ENCODE measurements at places on chromosomes 4 and X.

- peak; percentile 6 for DNase-seq
Measured at GRCh38 chr4:143514497-143514896, 995 bp downstream of the SMARCA5 start.

- peak; percentile 19 for DNase-seq
Measured at GRCh38 chr4:140243278-140243753, 89.3 kb upstream of the MAML3 start.

DNA sequence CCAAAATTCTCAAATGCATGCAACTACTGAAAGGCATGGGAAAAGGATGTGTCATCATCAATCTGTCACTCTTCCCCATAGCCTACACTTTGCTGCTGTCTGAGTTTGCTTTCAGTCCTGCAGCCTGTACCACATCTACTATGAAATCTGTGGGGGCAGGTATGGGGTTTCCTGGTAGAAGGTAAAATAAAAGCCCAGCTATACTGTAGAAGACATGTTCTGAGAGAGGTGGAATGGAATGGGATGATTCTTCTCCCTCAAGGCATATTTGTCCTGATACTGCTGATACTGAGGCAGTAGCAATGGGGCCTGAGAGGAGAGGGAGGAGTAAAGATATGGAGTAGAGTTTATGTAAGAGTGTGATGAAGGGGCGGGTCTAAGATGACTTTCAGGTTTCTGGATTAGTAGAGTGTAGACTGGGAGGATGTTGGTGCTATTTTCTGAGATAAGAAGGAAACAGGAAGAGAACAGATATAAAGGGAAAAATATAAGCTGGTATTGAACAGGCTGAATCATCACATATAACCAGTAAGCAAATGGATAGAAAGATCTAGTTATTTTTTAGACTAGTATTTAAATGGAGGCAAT is 38.7 kb upstream of the GYPA start:
- DNase-seq: no peak

DNA sequence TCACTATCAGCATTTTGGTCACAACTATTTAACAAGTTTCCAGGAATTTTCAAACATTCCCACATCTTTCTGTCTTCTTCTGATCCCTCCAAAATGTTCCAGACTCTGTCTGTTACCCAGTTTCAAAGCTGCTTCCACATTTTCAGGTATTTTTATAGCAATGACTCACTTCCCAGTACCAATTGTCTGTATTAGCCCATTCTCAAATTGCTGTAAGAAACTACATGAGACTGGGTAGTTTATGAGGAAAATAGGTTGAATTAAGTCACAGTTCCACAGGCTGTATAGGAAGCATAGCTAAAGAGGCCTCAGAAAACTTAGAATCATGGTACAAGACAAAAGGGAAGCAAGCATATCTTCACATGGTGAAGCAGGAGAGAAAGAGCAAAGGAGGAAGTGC is 475.0 kb upstream of the PCDH7 start:
- DNase-seq: no peak

GRCh38 chr4:5796976-5797375 is 86.0 kb downstream of the EVC start:
- DNase-seq: no peak

- DNase-seq: no peak
Measured at GRCh38 chr4:179626687-179627086, 2184.4 kb upstream of the AGA start.

DNA sequence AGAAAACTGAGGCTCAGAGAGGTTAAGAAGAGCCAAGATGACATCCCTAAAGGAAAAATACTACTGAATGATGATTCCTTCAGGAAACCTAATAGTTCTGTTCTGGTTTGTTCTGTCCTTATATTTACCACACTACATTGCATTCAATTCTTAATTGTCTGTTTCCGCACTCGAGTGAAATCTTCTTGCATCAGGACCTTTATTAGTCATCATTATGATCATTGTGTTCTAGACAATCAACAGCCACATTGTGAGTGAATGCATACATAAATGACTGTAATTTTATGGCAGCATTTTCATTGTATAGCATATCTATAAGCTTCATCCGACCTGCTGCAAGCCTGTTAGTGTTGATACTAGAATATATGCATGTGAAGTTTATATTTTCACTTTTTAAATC is 156.7 kb upstream of the FAM241A start:
- no peak for DNase-seq

GRCh38 chrX:133609166-133609565 is 193.9 kb upstream of the GPC4 start:
- DNase-seq: no peak

- no peak for DNase-seq
Measured at GRCh38 chr4:141329174-141329569, 108.5 kb downstream of the ZNF330 start.

- peak; percentile 65 for DNase-seq
Measured at GRCh38 chrX:12901486-12901885, 4.9 kb upstream of the TLR8 start.

- DNase-seq: no peak
Measured at GRCh38 chr4:98845960-98846359, 83.0 kb downstream of the EIF4E start.

- DNase-seq: no peak
Measured at GRCh38 chr4:2257361-2258081, 4.4 kb downstream of the MXD4 start.

DNA sequence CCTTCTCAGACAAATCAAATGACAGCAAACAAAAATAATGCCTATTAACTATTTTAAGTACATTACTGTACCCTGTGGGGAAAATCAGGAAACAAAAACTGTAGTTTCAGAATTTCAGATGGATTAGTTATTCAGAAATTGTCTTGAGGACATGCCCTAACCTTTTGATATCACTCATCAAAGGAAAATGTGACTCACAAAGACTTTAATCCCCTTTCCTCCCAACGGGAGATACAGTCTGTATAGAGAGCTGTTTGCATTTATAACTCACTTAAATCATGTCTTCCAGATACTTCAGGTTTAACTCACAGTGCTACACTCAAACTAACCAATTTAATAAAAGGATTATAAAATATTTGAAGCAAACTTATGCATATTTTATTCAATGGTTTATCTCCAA is 304.0 kb downstream of the MAPK10 start:
- DNase-seq: no peak

DNA sequence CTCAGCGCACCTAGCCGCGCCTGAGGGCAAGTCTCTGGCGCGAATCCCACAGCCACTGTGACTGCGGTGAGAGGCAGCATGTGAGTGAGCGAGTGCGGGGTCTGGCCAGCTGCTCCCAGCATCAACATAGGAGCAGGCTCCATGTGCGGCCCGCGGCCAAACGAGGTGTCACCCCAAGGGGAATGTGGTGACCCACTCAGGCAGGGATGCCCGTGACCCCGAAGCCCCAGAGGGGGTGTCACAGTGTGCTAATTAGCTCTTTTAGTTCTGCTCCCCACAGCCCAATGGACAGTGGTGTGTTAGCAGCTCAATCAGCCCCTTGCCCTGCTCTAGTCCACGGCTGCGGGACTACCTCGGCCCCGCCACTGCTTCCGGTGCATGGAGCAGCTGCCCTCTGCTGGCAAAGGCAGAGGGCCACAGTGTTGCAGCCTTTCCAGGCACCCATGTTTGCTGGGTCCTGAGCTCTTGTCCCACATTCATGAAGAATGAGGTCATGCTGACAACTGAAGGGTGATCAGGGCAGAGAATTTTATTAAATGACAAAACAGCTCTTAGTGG is 61.4 kb downstream of the AGA start:
- DNase-seq: no peak

GRCh38 chr4:117331817-117332216 is 246.4 kb upstream of the TRAM1L1 start:
- DNase-seq: no peak

DNA sequence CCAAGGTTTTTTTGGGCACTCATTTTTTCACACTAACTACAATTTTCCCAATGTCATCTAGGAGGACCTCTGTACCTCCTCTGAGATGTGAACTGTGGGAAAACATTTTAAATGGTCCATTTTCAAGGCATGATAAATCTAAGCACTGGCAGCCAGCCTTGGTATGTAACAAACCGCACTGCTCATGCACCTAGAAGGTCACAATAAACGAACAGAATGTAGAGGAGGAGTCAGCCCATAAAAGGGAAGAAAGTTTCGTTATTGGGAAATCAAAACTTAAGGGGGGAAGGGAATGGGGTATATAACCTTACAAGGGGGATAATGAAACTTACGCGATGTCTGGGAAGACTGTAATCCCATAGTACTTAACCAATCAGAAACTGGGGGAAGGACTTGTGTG is 16.4 kb downstream of the COX18 start:
- no peak for DNase-seq

DNA sequence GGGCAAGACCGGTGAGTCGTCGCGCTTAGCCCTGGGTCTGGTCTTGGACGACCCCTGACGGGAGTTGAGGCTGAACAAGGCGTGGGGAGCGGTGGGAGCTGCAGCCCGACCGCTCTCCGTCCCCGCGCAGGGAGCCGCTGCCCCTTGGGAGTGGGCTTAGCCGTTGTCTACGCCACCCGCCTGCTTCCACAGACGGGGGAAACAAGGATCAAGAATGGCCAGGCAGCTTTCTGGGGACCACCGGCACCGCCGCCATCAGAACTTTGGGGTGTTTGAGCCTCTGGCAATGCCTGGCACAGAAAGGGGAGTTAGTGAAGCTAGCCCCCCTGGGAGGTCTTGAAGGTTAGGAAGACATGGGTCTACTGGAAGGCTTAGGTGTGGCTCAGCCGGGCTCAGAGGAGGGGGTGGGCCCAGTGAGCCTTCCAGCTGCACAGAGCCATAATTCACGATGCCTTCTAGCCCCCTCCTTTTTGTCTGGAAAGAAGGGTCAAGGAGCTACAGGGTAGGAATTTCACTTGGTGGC is 583 bp downstream of the RASL11B start:
- no peak for DNase-seq

- DNase-seq: no peak
Measured at GRCh38 chr4:70749313-70749712, 27.5 kb downstream of the RUFY3 start.

DNA sequence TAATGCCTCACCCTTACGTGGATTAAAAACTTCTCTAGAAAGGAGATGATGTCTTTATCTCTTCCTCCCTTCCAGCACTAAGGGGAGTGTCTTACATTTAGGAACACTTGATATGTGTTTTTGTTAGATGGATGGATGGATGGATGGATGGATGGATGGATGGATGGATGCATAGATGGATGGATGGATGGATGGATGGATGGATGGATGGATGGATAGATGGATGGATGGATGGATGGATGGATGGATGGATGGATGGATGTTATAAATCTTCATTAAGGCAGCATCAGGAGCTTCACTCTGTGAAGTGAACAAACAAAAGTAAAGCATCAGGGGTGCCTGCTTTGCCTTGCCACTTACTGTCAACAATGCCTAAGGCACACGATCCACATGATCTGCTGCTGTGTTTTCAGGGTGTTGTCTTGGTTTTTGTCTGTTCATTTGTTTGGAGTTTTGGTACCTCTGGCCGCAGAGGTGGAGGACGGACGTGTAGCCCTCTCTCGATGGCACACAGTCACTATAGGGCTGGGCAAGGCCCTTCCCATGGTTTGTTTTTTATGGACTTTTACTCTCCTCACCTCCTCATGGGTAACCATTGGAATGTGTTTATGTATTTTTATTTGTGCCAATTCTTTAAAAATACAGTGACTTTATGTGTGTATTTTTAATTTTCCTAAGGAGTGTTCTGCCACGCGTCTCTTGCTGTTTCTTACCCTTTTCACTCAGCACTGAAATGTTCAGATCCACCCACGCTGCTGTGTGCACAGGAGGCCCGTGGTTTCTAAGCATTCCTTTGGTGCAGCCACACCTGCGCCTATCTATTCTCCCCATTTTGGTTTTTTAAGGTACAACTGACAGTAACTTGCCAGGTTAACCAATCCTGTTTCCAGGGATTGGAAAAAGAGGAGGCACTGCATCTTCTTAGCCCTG is 91.8 kb upstream of the ENPP6 start:
- DNase-seq: peak; percentile 43

- DNase-seq: peak; percentile 2
Measured at GRCh38 chrX:50579955-50580354, 109.3 kb upstream of the DGKK start.

DNA sequence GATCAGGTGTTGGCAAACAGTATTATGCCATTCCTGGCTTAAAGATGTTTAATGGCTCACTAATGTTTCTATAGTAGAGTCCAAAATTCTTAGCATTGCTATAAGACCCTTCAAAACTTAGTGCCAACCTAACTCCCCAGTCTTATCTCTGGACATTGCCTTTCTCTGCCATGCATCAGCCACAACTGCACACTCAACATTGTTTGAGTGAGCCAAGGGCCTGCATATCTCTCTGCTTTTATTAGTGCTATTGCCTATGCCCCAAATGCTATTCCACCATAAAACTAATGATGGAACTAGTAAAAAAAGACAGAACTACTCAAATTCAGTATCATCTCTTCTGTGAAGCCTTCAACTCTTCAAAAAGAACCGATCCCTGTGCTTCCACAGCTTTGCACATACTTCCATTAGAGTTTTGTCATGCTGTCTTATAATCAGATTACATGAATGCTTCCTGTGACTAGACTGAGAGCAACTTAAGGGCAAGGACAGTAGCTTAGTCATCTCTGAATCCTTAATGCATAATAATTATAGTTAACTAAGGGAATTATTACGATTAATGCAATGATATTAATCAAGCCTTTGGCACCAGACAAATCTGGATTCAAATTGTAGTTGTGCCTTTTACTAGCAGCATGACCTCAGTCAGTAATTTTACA is 53.7 kb downstream of the CHM start:
- DNase-seq: no peak

GRCh38 chrX:103823591-103823990 is 8.5 kb downstream of the RAB9B start:
- no peak for DNase-seq

- DNase-seq: no peak
Measured at GRCh38 chr4:166415749-166416148, 542.7 kb downstream of the TLL1 start.

GRCh38 chrX:150446995-150447394 is 83.9 kb downstream of the MAMLD1 start:
- DNase-seq: no peak

DNA sequence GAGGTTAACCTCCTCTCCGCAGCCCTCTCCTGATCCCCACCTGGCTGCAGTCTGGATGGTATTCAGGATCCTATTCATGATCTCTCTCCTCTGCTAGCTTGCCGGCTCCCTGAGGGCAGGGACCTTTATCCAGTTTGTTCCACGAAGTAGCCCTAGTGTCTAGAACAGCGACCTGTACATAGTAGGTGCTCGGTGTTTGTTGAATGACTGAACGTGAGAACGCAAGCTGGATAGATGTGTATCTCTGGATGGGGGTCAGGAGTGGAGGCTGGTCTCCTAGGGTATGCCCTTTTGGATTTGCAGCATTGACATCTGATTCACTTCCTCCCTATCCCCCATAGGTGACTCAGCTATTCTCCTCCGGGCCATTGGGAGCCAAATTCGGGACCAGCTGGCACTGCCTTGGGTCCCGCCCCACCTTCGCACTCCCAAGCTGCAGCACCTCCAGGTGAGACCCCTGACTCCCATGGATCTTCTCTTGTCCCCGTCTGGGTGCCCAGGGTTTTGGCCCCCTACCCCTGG is 7.3 kb downstream of the CCDC22 start:
- DNase-seq: no peak

DNA sequence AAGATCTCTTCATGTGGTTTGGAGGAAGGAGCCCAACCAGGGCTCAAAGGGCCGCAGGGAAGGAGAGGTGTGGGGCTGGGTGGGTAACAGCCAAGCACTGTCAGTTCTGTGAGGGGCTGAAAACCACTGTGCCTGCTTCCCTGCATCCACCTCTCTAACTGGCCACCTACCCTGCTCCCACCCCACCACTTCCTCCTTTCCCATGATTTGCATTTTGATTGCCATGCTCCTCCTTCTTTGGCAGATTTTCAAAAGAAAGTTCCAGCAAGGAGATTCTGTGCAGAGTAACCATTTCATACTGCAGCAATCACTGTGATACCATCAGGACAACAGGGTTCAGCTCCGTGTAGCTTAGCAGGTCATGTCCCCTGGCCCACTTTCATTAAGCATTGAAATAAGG is 1.8 kb downstream of the ZNF674 start:
- DNase-seq: no peak

Measured in stimulated activated CD4-positive, alpha-beta T cell treated with anti-CD3 and anti-CD28 coated beads, Interleukin-4, amount 100 ng/mL, for 1 hour (primary cell).